ENCODE measurements at places on chromosomes 2 and 18.

- DNase-seq, result peak; percentile 9
Observed at GRCh38 chr2:202831242-202832220, 40.0 kb downstream of the ICA1L start.

DNA sequence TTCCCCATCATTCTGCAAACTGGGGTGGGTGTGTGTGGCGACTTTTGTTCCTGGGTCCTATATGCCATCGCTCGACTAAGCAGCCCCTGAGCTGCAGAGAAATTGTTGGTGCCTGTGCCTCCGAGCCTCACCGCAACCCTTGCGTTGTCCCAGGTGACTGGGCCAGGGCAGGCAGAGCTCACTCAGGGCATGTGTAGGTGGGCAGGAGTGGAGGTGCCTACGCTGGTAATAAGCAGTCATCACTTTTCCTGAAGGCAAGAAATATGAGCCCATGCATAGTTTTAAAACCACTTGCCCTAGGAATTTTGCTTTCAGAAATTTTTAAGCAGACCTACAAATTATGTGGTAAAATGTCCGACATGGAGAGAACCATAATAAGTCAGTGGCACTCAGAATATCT is 197.8 kb downstream of the SMAD7 start:
- no peak for DNase-seq

GRCh38 chr2:136131961-136132824 is 14.2 kb upstream of the CXCR4 start:
- no peak for DNase-seq

DNA sequence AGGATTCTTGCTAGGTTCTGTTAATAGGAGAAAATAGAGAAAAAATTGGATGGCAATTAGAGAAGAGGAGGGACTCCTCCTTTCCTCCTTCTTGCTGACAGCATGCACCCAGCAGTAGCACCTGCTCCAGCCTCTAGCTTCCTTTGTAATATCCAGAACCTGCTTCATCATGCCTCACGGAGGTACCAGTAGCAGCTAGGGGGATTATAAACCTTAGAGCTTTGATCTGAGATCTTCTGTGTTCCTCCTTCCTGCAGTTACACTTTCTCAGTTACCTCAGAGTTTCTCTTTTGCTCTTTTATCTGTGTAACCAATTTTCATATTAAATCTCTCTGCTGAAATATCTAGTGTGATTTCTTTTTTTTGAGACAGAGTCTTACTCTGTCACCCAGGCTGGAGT is 16.6 kb downstream of the DPP4 start:
- no peak for DNase-seq

GRCh38 chr2:138853761-138854160 is 73.6 kb upstream of the NXPH2 start:
- DNase-seq, result no peak

- DNase-seq, result no peak
Observed at GRCh38 chr2:73939419-73939818, 12.7 kb downstream of the DGUOK start.

- DNase-seq, result no peak
Observed at GRCh38 chr18:4232656-4233055, 222.5 kb downstream of the DLGAP1 start.

- no peak for DNase-seq
Observed at GRCh38 chr18:10009321-10010144, 95.7 kb downstream of the VAPA start.

DNA sequence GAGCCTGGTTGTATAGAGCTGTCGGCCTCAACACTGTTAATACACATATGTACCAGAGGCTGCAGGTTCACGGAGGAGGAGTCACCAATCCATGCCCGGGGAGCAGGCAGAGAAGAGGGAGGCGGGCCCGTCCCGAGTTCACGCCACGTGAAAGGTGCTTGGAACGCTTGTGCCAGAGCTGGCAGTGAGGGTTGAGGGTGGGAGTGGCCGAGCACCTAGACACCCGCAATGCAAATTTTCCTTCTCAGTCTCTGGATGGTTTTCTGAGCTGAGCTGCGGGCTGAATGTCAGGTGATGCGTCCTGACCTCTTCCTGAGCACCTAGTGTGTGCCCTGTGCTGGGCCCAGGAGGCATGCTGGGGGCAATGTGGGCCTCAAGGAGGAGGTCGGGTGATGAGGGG is 52.2 kb downstream of the ODC1 start:
- DNase-seq, result no peak
